ENCODE measurements at places on chromosomes 2 and 18. TPM values are rescaled to one million over a fixed set of nuclear protein-coding genes. Genes with fewer than 3 reads are reported as not detected.

GRCh38 chr18:27865431-27865830 lies 311.5 kb downstream of the CDH2 start:
- no peak for DNase-seq

- no peak for DNase-seq
These were observed 6.6 kb upstream of the ATRAID start for GRCh38 chr2:27205206-27205605.

GRCh38 chr2:19349911-19350677 lies 8.3 kb downstream of the OSR1 start:
- DNase-seq, result peak; percentile 64

GRCh38 chr2:30626397-30626796 lies 179.4 kb downstream of the LCLAT1 start:
- DNase-seq, result no peak

GRCh38 chr2:170643346-170643745 lies 71.8 kb upstream of the SP5 start:
- no peak for DNase-seq

- DNase-seq, result no peak
These were observed 750.6 kb downstream of the TMEM182 start for GRCh38 chr2:103512442-103512841.

GRCh38 chr2:59032499-59032898 lies 791.4 kb upstream of the FANCL start:
- DNase-seq, result no peak

GRCh38 chr2:32168513-32168912 lies 2.8 kb downstream of the SLC30A6 start:
- peak; percentile 47 for DNase-seq

GRCh38 chr2:31945572-31945935 lies 65.3 kb downstream of the MEMO1 start:
- peak; percentile 76 for DNase-seq

DNA sequence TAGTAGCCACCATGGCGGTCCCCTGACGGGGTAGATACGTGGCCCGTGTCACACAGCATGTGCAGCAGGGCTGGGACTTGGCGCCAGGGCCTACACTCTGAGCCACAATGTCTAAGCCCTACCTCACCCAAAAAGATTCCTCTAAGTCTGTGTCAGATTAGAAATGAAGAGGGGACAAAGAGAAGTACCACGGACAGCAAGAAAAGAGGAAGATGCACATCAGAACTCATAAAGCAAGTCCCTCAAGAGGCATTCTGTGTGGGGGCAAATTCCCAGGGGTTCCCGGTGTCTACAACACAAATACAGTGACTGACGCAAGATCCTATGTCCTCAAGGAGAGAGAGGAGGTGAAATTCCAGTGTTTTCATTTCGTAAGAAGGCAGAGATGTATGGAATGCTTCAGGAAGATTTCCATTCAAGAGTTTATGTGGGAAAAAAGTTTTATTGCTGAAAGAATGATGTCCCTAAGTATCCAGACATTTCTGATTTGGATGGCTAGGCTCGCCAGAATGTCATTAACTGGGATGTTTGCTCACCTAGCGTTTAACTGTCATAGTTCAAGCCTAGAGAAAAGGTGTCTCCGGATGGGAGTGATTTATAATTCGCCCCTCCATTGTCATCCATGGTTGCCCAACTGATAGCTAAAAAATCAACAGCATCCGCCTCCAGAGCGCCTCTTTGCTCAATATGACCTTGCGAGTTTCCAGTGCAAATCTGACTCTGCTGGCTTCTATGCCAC lies 75.6 kb upstream of the CHMP1B start:
- DNase-seq, result no peak

DNA sequence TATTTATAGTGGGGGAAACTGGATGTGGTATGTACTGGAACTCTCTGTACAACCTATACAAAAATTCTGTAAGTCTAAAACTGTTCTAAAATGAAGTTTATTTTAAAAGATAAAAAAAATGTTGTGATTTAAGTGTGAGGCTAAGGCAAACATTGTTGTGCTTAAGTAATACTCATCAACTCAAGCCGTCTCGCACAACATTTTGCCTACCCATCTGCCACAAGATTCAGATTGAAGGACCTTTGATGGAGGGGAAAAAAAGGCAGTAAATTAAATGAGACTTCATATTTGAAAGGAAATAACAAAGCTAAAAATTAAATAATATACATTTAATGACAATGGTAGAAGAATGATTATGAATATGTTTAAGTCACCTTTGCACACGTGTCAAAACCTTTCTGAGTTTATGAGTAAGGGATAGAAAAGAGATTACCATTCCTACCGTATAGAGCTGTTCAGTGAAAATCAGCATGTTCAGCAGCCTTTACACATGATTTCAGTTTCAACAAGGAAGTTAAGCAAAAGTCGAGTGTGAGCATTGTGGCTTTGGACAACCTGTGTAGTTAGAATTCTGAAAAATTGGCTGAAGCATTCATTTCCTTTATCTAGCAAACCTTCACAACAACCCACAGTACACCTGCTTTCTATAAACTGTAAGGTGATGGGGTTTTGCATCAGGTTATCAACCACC lies 499.3 kb downstream of the IRS1 start:
- DNase-seq, result no peak

DNA sequence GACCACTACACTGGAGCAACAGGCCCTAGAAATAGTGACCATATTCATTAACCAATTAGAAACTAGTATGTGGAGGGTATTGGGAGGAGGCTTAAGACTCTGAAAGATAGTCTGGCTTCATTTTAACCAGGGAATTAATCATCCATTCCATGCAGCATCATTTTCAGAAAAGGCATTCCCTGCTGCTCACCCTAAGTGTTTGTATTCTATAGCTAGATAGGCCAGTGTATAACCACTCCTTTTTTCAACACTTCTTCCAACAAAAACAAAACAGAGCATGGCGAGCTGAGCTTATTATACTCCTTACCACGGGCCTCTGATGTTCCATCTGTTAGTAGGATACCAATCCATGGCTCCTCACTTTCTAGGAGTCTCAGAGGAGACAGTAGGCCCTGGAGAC lies 112.0 kb upstream of the PKDCC start:
- no peak for DNase-seq

DNA sequence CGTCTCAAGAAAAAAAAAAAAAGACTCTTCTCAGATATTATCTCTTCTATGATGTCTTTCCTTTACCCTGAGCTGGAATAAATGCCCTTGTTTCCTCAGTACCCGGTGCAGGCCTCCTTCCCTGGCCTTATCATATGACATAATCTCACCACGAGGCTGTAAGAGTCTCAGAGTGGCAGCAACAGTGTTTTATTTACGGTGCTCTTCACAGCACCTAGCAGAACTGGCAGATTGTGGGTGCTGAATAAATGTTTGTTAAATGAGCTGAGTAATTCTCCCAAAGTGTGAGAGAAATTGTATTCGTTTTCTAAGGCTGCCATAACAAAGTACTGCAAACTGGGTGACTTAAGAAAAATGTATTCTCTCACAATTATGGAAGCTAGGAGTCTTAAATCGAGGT lies 82.8 kb upstream of the CD28 start:
- no peak for DNase-seq

GRCh38 chr2:72993147-72993932 lies 76.0 kb downstream of the EMX1 start:
- DNase-seq, result peak; percentile 86

DNA sequence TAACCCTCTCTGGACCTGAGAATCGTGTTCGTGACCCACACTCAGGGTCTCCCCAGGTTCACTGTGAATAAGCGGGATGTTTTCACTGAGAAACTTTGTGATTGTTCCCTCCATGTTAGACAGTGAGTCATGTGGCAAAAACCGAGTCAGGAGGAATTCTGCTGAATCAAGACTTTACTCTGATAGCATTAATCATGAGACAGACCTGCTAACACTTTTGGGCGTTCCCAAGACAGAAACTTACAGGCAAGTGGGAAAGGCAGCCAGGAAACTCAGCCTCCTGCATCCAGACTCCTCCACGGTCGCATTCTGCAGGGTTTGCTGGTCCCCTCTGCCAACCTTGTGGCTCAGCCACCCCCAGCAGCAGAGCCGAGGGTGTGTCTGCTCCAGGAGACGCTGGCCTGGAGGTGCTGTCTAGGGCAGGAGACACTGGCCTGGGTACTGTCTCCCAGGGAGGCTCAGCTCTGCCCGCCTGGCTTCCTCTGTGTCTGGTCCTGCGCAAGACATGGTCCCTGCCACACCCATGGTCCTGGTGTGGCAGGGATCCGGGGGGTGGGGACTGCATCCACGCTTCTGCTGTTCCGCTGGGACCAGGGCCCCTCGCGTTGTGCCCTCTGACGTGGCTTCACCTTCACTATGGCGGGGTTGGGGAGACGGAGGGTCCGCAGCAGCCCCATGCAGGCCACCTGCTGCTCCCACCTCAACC lies 177.4 kb downstream of the TWIST2 start:
- no peak for DNase-seq

DNA sequence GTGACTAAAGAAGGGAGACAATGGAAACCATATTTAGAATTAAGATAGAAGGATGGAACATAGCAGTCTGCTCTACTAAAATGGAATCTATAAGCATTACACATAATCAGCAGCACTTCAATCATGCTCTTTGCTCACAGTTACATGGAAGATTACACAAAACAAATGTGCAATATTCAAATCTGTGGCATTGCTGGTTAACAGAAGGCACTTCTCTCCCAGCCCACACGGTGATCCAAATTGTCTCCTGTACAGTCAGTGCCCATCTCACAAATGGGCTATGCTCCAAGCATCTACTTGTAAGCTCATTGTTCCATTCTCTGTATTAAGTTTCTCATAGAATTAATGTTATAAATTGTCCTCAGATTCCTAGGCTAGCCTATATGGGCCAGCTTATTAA lies 716.6 kb downstream of the NRXN1 start:
- no peak for DNase-seq

DNA sequence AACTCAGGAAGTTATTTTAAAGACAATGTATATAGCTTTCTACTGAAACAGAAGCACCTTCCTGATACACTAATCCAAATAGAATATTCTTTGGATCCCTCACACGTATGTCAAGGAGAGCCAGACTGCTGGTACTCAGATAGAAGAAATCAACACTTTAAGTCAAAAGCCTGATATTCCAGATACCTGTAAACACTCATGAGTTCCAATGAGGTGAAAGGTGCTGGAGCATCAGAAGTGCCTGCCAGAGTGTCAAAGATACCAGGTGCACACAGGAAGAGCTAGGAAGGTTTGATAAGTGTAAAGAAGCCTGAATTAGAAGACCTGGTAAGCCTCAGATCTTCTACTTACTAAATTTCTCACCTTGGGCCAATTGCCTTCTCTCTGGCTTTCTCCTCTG lies 226.3 kb upstream of the SP5 start:
- no peak for DNase-seq

DNA sequence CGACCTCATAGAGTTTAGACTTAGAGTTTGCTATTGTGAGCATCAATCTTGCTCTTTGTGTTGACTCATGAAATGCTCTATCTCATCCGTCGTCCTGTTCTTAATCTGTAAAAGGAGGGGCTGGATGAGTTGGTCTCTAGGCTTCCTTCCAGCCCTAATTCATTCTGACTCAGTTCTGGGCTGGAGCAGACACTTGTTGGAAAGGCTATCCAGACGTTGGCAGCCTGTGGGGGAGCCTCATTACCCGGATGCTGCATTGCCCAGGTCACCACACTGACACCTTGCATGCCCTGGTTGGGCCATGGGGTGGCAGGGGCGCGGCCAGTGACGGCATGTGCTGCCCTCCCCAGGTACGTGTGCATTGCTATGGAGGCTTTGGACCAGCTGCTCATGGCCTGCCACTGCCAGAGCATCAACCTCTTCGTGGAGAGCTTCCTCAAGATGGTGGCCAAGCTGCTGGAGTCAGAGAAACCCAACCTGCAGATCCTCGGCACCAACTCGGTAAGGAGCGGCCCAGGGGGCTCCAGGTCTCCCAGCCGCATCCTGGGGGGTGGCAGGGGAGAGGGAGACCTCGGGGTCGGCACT lies 61.5 kb downstream of the EFR3B start:
- no peak for DNase-seq

- no peak for DNase-seq
These were observed 45.5 kb upstream of the CAVIN2 start for GRCh38 chr2:191892391-191892790.

DNA sequence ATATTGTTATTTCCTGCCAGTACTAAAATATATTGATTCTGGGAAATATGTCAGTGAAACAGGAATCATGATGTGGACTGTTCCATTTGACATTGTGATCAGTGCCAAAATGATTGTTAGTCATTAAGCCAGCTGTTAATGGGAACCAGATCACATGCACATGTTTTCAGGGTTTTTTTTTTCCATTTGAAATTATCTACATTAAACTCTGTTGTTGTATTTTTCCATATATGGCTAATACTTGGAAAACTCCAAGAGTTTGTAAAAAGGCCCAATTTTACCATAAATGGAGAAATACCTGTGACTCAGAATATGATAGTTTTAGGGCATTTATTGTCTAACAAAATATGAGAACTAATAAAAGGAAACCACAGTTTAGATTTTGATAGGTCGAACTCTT lies 13.4 kb downstream of the ITGAV start:
- DNase-seq, result no peak

DNA sequence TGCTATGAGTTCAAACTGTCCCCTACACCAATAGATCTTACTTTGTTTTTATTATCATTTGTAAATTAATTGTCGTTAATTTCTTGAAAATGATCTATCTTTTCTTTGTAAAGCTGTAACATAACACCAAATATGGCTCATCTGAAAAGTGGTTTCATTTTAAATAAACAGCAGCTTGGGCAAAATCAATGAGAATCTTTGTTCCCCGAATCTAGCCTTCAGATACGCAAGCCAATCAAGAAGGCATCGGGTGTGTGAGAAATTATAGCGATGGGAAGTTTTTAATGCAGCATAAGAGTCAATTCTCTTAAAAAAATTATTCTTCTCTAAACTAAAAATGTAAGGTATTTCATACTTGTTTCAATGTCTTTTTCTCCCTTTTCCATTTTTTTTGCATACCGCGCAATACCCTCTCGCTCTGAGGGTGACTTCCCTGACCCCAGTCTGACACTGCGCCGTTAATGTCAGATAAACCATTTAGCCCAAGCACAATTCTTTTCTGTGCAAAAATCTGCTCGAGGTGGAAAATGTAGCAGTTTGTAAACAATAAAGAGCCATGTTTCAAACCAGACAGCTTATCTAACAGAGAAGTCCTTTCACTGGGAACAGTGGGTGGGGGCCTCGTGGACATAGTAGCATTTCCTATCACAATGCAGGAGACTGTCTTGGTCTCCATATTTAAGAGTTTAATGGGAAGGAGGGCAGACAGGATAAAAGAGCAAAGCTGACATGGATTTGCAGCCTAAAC lies 129.4 kb downstream of the TCF4 start:
- DNase-seq, result peak; percentile 8

GRCh38 chr2:128362176-128362888 lies 43.7 kb upstream of the HS6ST1 start:
- DNase-seq, result no peak

FNDC4 gene
- total RNA-seq, result 2.9 TPM

CIB4 gene
- not detected for total RNA-seq

CPO gene
- total RNA-seq, result not detected

FLACC1 gene
- total RNA-seq, result 0.20 TPM

REG1B gene
- 2.3 TPM for total RNA-seq

DSC2 gene
- total RNA-seq, result 11.8 TPM

ASB18 gene
- not detected for total RNA-seq

KCNK3 gene
- 0.20 TPM for total RNA-seq

LMAN2L gene
- 9.8 TPM for total RNA-seq

ADI1 gene
- total RNA-seq, result 34.7 TPM

CHMP3 gene
- total RNA-seq, result 31.1 TPM

RUFY4 gene
- total RNA-seq, result not detected

FAM124B gene
- 7.6 TPM for total RNA-seq
